Stimulated activated CD4-positive, alpha-beta T cell treated with anti-CD3 and anti-CD28 coated beads, Interleukin-4, amount 100 ng/mL, for 1 hour (primary cell): ENCODE measurements at places on chromosomes 7 and 10.

GRCh38 chr10:125482637-125483036 lies 200.3 kb downstream of the TEX36 start:
- no peak for DNase-seq

DNA sequence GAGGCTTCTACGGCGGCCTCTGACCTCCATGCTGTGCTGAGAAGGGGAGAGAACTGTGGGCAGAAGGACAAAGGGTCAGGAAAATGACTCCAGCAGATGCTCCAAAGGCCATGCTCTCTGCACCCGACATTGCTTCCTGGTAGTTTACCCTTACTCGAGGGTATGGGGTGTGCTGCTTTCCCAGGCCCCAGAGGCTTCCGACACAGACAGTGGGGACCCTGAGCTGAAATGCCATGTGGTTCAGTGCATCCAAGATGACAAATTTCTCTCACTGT lies 130.9 kb downstream of the PTPN20 start:
- no peak for DNase-seq

DNA sequence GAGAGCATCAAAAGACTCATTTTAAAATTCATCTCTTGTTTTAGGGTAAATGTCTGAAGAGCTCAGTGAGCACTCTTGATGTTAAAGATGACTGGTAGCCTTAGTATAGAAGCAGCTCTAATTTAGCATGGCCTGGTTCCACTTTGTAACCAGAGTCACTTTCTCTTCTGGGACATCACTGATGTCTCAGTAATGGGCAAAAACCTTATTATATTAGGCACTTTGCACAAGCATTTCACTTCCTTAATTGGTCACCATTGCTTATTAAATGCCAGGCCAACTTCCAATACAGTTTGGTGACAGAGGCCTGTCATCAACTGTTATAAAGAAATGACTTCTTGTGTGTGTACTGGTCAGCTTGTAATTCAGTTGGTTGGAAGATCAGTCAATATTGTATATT lies 53.0 kb downstream of the STEAP1B start:
- DNase-seq: no peak

DNA sequence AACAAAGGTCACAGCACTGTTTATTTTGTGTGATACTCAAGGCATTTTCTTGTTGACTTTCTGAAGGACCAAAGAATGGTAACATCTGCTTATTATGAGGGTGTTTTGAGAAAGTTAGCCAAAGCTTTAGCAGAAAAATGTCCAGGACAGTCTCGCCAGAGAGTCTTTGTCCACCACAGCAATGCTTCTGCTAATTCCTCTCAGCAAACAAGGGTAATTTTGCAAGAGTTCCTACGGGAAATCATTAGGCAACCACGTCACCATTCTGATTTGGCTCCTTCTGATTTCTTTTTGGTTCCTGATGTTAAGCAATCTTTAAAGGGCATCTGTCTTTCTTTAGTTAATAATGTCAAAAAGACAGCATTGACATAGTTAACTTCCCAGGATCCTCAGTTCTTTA lies 639.3 kb upstream of the STEAP1 start:
- no peak for DNase-seq

DNA sequence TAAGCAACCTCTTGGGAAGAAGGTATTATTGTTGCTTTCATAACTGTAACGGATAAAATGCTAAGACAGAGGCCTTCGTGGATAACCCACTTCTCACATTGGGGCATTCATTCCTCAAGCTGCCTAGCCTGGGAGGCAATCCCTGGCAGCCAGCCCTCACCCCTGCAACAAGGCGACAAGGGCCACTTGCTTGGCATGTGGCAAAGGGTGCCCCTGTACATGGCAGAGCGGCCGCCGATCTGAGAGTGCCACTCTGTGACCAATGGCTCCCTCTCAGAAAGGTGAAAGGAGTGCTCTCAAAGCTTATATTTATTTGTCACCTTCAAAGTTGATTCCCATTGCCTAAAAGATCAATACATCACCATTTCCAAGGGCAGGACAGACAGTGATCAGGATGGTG lies 31.9 kb downstream of the EBF3 start:
- no peak for DNase-seq

DNA sequence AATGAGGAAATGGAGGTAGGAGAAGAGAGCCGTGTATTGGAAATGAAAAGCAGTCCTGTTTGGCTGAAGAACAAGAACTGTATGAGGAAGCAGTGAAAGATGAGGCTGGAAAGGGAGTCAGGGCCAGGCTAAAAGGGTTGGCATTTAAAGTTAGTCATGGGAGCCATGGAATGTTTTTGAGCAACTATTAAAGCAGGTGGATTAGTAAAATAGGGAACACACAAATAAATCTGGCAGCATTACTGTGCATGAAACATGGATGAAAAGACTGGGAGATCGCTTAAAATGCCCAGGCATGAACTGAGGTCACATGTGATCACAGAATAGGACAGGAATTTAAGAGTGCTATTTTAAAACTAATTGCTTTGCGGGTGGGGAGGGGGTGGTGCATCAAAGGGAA lies 1.4 kb upstream of the IFRD1 start:
- DNase-seq: no peak

DNA sequence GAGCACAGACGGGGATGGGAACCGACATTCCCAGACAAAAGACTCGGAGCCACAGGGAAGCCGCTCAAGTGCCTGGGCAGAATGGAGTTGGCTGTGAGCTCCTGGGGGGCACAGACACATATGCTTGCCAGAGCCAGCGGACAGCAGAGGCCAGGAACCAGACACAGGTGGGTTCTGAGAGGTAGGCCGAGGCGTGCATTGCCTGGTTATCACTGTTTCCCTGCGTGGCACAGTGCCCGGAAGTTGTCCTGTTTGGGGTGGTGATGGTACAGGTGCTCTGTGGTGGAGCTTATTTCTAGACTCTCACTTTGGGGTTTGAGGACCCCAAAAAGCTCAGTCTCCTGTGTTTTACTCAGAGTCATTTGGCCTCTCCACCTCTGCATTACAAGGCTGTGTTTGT lies 2.5 kb downstream of the PALD1 start:
- DNase-seq: no peak

- DNase-seq: no peak
Measured at GRCh38 chr10:76274933-76275332, 843.5 kb downstream of the LRMDA start.

- DNase-seq: no peak
Measured at GRCh38 chr7:110130669-110131068, 960.3 kb upstream of the LRRN3 start.

- DNase-seq: no peak
Measured at GRCh38 chr7:5452937-5453540, 29.4 kb upstream of the TNRC18 start.

DNA sequence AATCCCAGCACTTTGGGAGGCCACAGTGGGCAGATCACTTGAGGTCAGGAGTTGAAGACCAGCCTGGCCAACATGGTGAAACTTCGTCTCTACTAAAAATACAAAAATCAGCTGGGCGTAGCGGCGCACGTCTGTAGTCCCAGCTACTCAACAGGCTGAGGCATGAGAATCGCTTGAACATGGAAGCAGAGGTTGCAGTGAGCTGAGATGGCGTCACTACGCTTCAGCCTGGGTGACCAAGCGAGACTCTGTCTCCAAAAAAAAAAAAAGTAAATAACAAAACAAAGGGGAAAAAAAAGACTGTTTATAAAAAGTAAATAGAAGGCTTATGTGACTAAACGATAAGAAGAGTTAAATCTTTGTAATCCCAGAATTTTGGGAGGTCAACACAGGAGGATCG lies 15.0 kb upstream of the DNMBP start:
- no peak for DNase-seq

- no peak for DNase-seq
Measured at GRCh38 chr10:6665847-6666246, 85.8 kb upstream of the PRKCQ start.

GRCh38 chr7:51123322-51124019 lies 193.1 kb downstream of the COBL start:
- DNase-seq: peak; percentile 68

- DNase-seq: no peak
Measured at GRCh38 chr10:51604579-51604978, 94.8 kb downstream of the CSTF2T start.

- DNase-seq: peak; percentile 55
Measured at GRCh38 chr10:14971867-14972448, 12.8 kb downstream of the MEIG1 start.

GRCh38 chr7:20307119-20307518 lies 23.6 kb upstream of the ITGB8 start:
- DNase-seq: no peak

- no peak for DNase-seq
Measured at GRCh38 chr10:103145860-103146466, 47.1 kb downstream of the NT5C2 start.

DNA sequence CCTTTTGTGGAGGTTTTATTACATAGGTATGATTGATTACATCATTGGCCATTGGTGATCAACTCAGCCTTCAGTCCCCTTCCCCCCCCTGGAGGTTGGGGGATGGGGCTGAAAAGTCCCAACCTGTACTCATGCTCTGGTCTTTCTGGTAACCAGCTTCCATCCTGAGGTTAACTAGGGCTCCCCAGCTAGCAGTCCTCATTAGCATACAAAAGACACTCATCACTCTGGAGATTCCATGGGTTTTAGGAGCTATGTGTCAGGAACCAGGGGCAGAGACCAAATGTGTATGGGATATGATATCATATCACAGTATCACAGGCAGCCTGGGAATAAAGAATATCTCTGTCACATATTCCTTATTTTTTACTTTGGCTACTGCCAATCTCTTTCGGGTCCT lies 13.6 kb downstream of the CCSER2 start:
- no peak for DNase-seq

- DNase-seq: no peak
Measured at GRCh38 chr10:91711885-91712680, 79.2 kb upstream of the PPP1R3C start.

- no peak for DNase-seq
Measured at GRCh38 chr10:66748217-66748616, 177.6 kb upstream of the LRRTM3 start.
